ENCODE measurements at places on chromosomes 7 and 10.

DNA sequence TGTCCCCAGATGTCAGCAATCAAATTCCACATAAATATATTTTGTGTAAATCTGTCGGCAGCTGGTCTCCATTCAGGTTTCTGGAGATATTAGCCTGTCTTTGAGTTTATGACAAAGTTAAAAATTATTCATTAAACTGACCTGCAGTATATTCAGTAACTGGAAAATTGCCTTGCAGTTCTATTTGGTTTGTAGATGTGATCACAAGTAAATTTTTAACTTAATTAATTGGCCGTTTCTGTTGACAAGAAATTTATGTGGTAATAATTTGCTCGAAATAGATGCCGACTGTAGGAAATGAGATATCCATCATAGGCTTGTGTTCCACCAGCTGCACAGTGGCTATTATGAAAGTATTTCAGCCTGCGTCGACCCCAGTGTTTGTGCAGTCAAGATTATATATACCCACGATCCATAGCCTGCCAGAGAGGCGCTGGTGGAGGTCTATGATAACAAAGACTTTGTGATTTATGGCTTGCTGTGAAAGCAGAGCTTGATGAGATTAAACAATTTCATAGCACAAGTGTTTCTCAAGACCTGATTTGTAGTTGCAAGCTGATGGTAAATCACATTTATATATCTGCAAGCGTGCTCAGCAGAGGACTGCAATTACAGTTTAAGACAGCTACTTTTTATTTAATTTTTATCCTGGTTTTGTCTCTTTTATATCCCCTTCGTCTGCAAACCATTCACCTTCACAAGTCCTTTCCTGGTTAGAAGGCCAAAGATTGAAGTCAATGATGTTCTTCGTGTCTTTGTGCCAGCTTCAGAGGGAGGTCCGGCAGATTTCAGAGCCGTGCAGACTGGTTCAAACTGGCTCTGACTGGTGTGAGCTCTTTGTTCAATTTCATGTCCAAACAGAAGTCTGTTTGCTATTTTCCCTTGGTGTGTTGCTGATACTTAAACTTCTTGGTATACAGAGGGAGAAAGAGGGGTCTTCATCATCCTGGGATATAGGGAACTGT, 850.9 kb downstream of the LRMDA start:
- no peak for DNase-seq

GRCh38 chr7:70659263-70659662, 472.7 kb upstream of the GALNT17 start:
- no peak for DNase-seq

GRCh38 chr10:85926986-85927385, 439.6 kb downstream of the GRID1 start:
- no peak for DNase-seq

DNA sequence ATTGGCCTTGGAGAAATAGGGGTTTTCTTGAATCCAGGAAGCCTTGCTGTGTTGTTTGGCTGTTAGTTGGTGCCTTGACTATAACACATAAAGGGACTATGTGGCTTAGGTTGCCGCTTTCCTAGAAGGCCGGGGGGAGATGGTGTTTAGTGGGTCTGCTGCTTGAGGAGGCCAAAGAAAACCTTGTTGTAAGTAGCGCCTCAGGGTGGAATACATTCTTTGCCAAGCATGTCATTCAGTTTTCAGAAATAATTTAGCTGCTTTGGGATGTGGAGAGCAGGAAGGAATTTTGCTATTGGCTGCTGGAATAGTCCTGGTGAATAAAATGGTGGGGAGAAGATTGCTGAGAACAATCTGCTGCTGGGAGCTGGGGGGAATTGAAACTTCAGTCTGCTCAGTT, 132.9 kb upstream of the WNT16 start:
- DNase-seq = no peak

DNA sequence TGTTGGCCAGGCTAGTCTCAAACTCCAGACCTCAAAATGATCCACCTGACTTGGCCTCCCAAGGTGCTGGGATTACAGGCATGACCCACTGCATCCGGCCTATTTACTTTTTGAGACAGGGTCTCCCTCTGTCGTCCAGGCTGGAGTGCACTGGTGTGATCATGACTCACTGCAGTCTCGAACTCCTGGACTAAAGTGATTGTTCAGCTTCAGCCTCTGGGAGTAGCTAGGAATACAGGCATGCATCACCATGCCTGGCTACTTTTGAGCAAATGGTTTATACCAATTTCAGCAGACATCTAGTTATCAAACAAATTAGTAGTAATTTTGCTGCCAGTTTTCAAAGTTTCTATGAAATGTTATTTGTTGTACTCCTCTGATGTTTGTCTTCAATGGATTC, 2.2 kb upstream of the WAC start:
- no peak for DNase-seq

GRCh38 chr7:114008696-114009095, 89.9 kb upstream of the PPP1R3A start:
- DNase-seq = no peak

DNA sequence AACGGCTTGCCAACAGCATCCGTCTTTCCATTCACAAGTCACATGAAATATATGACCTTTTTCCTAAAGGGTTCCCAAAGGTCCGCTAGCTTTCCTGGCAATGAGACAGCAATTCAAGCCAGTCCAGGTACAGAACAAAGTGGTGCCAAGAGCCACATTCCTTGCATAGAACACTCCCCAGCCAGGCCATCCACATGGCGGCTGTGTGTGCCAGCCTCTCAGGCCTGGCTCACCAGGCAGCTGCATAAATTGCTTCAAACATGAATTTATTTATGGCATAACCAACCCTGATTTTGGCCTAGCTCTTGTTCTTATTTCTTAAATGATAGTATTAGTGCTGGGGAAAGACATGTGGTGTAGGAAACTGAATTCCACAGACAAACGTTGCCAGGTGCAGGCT, 63.7 kb upstream of the CREB5 start:
- DNase-seq = no peak

DNA sequence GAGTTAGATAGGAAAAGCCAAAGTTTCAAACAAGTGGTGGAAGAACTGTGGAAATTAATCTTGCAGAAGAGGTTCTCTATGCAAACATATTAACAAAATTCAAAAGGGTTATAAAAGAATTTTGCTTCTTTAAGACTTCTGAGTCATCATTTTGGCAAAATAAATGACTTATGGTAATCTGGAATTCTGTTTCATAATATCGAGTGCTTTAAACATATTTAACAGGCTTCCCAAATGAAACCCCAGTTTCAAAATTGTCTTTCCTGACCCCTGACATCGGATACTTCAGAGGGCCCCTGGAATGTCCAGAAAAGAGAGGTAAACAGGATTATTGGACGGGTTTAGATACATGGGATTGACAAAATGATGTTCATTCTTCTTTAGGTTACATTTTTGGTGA, 444.6 kb downstream of the HTR7 start:
- DNase-seq = no peak

DNA sequence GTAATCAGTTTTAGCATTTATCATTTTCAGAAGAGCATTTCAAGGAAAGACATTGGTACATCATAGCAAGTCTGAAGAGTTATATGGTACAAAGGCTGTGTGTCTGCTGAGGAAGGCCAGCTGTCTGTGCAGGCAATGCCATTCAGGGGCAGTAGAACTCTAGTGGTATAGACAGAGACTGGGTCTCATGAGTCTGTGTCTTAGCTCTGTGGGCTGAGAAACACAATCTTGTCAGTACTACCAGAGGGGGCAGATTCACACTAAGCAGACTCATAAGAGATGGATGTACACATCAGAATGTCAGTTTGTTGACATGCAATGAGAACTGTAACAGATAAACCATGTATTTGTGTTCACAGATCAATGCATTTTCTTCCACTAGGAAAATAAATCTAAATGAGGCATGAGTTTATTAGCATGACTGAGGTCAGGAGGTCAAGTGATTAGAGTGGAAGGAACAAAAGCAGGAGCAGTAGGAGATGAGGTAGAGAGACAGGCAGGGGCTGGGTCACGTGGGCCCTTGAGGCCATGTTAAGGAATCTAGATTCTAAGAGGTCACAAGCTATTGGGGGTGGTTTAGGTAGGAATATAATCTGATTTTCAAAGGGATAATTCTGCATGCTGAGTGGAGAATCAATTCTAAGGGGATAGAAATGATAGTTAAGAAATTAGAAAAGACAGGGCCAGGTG, 7.5 kb upstream of the GGCT start:
- DNase-seq = no peak

- no peak for DNase-seq
Observed at GRCh38 chr10:66737241-66737640, 188.6 kb upstream of the LRRTM3 start.

DNA sequence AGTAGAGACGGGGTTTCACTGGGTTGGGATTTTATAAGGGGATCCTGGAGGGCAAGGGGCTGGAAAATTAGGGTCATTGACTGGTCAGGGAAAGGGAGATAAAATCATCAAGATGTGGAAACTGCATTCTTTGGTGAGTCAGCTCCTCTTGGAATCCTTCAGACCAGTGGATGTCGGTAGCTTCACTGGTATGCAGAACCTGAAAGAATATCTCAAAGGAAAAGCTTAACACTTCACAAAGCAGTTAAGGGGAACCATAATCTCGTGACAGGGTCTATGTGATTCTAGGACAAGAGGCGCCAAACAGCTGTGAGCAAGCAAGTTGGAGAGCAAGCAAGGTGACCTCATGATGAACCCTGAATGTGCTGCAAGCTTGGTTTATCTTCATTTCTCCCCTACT, 634.7 kb upstream of the AUTS2 start:
- no peak for DNase-seq

GRCh38 chr10:78524342-78524741, 490.7 kb downstream of the RPS24 start:
- no peak for DNase-seq

- DNase-seq = peak; percentile 80
Observed at GRCh38 chr7:127708788-127709187, 56.8 kb downstream of the SND1 start.

DNA sequence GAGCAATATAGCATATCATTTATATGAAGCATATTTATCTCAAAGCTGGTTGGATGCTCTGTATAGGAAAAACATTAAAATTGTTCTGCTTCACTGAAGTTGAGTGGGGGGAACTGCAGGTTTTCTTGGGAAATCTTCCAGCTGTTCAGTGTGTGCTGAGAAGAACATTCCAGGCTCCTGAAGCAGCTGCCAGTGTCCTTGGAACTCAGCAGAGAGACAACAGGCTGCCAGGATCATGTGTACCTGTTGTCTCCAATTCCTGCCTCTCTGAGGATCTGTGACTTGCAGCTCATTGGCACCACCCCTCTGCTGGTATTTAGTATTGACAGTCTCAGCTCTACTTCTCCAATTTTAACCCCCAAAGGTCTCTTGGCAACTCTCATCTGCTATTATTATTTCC, 42.3 kb upstream of the PRKG1 start:
- DNase-seq = no peak

GRCh38 chr7:110947408-110947807, 143.5 kb upstream of the LRRN3 start:
- no peak for DNase-seq

DNA sequence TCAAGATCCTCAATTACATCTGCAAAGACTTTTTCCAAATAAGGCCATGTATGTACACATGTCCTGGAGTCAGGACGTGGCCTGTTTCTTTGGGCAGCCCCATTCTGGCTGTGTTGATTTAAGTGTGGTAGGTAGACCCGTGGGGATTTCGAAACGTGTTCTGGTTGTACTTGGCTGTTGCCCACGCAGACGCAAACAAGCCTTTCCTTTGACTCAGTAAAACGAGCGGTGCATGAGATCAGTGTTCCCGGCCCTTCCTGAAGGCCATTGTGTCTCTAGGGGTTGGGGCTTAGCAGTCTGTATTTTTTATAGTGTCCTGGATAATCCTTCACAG, 64.8 kb upstream of the DNAJB6 start:
- no peak for DNase-seq

DNA sequence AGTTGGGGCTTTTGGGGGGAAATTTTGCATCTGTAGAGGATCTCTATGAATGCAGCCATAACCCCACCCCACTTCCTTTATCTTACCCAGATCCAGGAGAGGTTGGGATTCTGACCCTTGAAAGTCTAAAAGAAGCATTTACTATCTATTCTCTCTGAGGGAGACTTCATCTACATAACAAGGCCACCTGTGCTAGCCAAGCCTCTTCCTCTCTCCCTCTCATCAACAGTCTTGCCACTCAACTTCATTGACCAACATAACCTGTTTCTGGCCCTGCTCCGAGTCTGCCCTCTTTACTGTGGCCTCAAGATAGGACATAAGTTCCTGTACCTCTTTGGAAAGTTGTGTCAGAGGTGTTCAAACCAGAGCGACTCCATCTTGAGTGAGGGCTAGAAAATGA, 19.4 kb downstream of the TUBAL3 start:
- DNase-seq = peak; percentile 66

DNA sequence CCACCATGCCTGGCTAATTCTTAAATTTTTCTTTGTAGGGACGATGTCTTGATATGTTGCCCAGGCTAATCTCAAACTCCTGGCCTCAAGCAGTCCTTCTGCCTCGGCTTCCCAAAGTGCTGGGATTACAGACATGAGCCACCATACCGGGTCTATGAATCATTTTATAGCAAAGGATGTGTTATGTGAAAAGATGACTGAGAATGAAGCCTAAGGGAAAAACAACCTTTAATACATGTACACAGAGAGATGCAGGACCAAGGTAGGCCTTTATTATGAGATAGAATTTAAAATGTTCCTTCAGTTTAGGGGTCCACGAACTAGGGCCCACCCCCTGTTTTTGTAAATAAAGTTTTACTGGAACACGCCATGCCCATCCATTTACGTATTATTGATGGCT, 41.0 kb downstream of the UBE2H start:
- DNase-seq = no peak

DNA sequence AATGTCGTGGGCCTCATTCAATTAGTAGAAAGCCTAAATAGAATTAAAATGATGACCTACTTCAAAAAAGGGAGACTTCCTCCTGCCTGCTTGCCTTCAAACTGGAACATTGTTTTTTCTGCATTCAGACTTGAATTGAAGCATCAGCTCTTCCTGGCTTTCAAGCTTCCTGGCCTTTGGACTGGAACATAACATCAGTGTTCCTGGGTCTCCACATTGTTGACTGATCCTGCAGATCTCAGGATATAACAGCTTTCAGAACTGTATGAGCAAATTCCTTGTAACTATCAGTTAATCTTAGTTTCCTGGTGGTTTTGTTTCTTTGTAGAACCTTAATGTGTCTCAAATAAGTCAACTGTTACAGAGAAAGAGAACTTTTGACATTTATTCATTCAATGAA, 18.6 kb downstream of the MAGI2 start:
- no peak for DNase-seq

DNA sequence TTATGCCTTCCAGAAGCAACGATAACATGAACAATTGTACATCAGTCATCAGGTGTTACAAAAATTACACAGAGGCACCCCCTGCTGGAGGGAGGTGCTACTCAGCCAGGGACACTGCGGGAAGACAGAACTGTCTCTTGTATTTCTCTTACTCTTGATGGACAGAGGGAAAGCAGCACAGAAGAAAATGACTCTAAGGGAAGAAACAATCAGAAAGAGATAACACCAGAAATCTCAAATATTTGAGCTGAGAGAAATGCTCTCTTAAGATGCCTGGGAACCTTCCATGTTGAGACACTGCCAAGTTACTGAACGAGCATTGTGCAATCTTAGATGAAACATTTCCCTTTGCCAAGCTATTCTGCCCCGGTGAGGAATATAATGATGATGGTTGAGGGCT, 227.6 kb upstream of the NPSR1 start:
- DNase-seq = peak; percentile 20

- no peak for DNase-seq
Observed at GRCh38 chr10:48247680-48248079, 26.8 kb downstream of the FRMPD2 start.

- DNase-seq = no peak
Observed at GRCh38 chr7:12239806-12240205, 28.7 kb downstream of the TMEM106B start.

Data from NT2/D1 (cell line).